CD4-positive, alpha-beta T cell (primary cell): ENCODE measurements at places on chromosomes 5 and 9.

DNA sequence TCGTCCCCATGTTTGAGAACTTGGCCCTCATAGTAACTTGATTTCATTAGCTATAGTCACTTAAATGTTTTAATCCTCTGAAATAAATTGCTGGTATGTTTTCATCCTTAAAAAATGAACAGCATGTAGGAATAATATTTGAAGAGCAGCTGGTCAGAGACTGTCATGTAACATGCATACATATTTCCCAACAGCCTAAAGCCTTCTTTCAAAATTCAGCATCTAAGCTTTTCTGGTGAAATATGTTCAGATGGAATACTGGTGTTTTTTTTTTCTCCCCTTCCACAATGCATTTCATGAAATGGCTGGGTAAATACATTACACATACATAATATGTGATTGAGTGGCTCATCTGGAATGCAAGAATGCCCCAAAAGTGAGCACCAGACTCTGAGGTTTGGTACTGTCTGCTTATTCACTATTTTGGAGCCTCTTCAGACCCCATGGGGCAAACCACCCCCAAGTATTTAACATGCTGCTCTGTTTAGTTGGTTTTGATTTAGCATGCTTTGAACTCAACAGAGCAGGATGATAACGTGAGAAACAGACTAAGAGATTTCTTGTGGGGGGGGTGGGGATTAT lies 94.0 kb downstream of the SMARCA2 start:
- H3K27me3 ChIP-seq, result no peaks in the 10 kb centered on the region
- H3K4me1 ChIP-seq, result no peaks in the 10 kb centered on the region
- peaks cover 89% of the 10 kb centered on the region for H3K36me3 ChIP-seq
- no peak overlapping the region for H3K27ac ChIP-seq
- no peak overlapping the region for H3K4me3 ChIP-seq
- no peak for DNase-seq

GRCh38 chr5:168209997-168210396 lies 81.4 kb upstream of the WWC1 start:
- H3K4me3 ChIP-seq, result no peak overlapping the region
- H3K27me3 ChIP-seq, result no peaks in the 10 kb centered on the region
- no peaks in the 10 kb centered on the region for H3K36me3 ChIP-seq
- DNase-seq, result no peak

- no peaks in the 10 kb centered on the region for H3K4me1 ChIP-seq
- no peak for DNase-seq
- H3K36me3 ChIP-seq, result no peaks in the 10 kb centered on the region
- no peak overlapping the region for H3K4me3 ChIP-seq
- no peak overlapping the region for H3K27ac ChIP-seq
- H3K27me3 ChIP-seq, result no peaks in the 10 kb centered on the region
These were observed 290.1 kb downstream of the HINT1 start for GRCh38 chr5:130874861-130875417.

DNA sequence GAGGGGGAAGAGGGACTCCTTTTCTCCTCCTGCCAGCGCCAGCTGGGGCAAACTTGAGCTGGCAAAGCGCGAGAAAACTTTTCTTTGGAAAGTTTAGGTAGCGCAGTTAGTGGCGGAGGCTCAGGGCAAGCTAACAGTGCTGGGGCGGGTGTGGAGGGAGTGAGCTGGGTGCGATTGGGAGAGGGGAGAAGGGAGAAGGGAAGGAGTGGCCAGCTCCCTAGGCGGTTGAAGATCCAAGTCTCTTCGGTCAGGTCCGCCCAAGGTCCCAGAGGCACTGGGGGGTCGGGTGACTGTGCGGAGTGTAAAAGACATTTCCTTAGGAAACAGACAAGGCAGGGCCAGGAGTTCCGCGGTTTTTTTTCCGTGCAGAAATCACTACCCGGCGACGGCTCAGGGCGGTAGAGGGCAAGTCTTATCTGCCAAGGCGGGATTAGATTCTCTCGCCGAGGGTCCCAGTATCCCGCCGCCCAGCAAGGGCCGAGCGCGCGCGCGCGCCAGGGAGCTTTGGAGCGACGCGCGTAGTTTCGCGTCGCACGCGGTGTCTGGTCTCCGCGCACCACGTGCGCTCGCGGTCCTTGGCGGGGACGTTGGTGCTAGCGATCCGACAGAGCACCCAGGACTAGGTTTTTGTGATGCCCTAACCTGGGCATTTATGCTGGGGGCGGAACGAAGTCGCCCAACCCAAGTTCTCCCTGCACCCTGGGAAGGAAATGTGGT lies 33.6 kb upstream of the NFIB start:
- H3K27ac ChIP-seq, result no peak overlapping the region
- DNase-seq, result no peak
- no peaks in the 10 kb centered on the region for H3K36me3 ChIP-seq
- peaks cover 5% of the 10 kb centered on the region for H3K4me1 ChIP-seq

GRCh38 chr9:92094655-92095054 lies 20.6 kb downstream of the SPTLC1 start:
- H3K4me1 ChIP-seq, result peaks cover 3% of the 10 kb centered on the region
- H3K27me3 ChIP-seq, result no peaks in the 10 kb centered on the region
- DNase-seq, result peak; percentile 41
- H3K27ac ChIP-seq, result no peak overlapping the region
- peaks cover 14% of the 10 kb centered on the region for H3K36me3 ChIP-seq

DNA sequence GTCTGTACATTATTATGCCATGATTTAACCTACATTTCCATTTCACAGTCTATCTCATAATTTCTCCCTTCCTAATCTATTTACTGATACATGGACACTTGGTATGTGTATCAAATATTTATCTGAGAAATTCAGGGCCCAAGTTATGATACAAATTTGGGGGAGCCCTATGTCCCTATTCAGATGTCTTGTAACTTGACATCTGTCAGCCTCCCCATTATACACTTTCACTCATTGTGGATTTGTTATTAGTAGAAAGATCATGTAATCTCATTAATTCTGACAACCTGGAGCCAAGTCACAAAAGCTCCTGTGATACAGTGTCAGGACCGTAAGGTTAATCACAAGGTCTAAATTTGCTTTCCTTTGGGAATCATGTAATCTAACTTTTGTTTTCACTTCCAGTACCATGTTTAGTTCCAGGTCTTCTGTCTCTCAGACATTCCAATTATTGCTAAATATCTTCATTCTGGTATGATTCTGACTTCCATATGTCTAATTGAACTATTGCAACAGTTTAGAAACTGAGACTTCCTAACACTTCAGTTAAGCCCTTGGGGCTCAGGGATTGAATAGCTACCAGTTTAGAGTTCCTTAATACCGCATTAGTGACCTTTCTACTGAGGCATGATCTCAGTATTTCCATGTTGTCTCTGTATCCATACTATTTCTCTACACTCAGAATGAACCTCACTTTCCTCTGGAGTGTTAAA lies 182.9 kb upstream of the NUDT12 start:
- no peaks in the 10 kb centered on the region for H3K4me1 ChIP-seq
- H3K27me3 ChIP-seq, result no peaks in the 10 kb centered on the region
- no peaks in the 10 kb centered on the region for H3K36me3 ChIP-seq
- no peak overlapping the region for H3K27ac ChIP-seq

DNA sequence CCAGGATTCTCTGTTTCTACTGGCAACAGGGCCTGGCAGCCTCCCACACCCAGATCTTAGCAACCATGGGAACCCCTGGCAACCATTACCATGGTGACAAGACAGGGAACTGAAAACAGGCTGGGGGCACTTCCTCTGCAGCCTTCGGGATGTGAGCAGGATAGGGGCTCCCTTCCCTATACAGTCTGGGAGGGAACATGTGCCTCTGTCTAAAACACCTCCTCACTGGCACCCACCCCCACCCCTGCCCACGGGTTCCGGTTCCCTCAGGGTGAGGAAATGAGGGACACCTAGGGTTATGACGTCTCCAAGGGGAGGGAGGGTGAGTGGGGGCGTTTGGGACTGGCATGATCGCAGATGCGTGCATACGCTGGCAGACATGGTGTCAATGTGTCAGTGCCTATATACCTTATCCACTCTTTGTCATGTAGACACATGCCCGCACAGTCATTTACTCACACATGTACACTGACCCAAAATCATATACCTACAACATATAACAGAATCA lies 3.0 kb upstream of the DNAJB5 start:
- peaks cover 74% of the 10 kb centered on the region for H3K4me1 ChIP-seq
- no peaks in the 10 kb centered on the region for H3K36me3 ChIP-seq
- no peak overlapping the region for H3K4me3 ChIP-seq
- peak; percentile 67 for DNase-seq
- no peaks in the 10 kb centered on the region for H3K27me3 ChIP-seq

DNA sequence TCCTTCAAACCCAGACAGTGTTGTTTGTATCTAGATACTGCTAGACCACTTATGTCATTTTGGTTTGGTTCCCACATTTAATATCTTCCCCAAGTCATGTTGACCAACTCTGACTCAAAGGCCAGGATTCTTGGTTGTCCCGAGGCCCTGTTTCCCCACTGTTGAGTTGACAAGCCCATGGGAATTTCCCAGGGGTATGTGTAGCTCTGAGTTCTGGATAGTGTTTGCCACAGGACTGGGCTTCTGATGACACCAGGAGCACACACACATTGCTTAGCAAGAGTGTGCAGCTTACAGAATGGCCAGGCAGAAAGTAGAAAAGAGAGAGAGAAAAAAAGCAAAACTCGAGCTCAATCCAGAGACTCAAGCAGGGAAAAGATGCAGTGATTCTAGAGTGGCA lies 214.4 kb downstream of the NXNL2 start:
- DNase-seq, result no peak
- H3K4me3 ChIP-seq, result no peak overlapping the region
- H3K27me3 ChIP-seq, result peaks cover 2% of the 10 kb centered on the region

DNA sequence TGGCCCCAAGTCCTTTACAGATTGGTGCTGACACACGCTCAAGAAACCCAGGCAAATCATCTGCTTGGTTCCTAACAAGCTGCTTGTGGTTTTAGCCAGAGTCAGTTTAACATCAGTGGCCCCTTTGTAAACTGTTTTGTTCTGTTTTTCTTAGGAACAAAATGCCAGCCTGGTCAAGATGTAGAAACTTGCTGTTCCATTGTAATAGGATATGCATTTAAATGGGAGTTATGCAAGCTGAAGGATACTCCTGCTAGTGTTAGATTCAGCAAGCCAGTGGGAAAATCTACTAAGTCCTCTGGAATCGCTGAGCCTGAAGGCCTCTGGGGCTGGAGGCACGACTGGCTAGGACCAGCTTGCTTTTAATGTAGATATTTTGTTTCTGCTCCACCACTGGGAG lies 391.1 kb downstream of the TLE4 start:
- no peak overlapping the region for H3K4me3 ChIP-seq
- no peaks in the 10 kb centered on the region for H3K27me3 ChIP-seq
- no peaks in the 10 kb centered on the region for H3K36me3 ChIP-seq
- DNase-seq, result no peak
- no peak overlapping the region for H3K27ac ChIP-seq

- no peaks in the 10 kb centered on the region for H3K27me3 ChIP-seq
- no peak for DNase-seq
- no peak overlapping the region for H3K4me3 ChIP-seq
These were observed 13.3 kb downstream of the ALDH1B1 start for GRCh38 chr9:38405785-38406184.

GRCh38 chr5:178677429-178677828 lies 50.6 kb upstream of the CLK4 start:
- H3K27me3 ChIP-seq, result no peaks in the 10 kb centered on the region
- H3K4me1 ChIP-seq, result no peaks in the 10 kb centered on the region
- no peak overlapping the region for H3K27ac ChIP-seq
- no peak for DNase-seq
- H3K36me3 ChIP-seq, result no peaks in the 10 kb centered on the region
- no peak overlapping the region for H3K4me3 ChIP-seq

DNA sequence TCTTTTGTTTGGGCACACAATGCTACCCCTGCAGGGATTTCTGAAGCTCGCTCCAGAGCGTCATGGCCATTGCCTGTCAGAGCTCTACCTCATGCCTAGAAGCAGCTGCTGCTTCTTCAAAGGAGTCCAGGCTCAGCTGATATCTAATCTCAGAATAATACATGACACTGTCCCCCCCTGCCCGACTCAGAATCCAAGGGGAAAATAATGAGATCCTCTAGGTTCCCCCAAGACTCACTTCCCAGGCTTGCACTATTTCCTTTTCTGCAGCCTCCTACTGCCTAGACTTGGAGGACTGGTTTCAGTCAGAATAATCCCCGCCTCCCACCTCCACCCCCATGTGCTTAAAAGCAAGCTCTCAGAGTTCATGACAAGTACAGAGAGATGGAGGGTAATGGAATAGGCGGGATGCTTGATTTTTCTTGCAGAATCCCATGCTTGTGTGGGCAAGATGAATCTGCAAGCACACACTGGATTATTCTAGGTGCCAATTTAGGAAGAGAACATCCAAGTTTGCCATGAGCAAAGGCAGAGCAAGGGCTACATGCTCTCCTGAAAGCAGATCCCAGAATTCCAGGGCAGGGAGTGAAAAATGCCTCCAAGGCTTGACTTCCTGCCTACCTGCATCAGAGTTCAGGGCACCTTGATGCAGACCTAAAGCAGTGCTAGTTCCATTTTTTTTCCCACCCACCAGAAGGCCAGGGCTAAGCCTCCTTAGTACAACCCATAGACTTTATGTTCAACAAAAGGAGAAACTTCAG lies 97.4 kb upstream of the IFNK start:
- H3K27ac ChIP-seq, result no peak overlapping the region
- no peak overlapping the region for H3K4me3 ChIP-seq
- no peaks in the 10 kb centered on the region for H3K4me1 ChIP-seq
- no peak for DNase-seq

DNA sequence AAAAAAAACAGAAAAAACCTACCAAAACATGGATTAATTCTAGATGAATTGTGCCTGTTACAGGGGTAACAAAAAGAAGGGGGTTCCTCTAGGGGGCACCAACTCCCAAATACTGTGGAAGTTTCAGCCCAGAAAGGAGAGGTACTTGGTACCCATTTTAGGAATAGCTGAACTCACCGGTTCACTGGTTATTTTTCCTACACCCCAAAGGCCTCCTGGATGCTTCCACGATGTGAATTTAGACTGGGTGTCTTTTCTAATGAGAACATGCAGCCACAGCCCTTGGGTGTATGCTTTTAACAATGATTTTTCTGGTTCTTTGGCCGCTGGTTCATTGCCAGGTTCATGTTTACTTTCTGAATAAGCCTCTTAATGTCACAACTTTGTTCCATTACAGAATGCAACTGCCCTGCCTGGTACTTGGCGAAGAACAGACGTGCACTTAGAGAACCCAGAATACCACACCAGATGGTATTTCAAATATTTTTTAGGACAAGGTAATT lies 46.7 kb downstream of the GARNL3 start:
- H3K27me3 ChIP-seq, result no peaks in the 10 kb centered on the region
- H3K36me3 ChIP-seq, result no peaks in the 10 kb centered on the region
- no peaks in the 10 kb centered on the region for H3K4me1 ChIP-seq
- H3K4me3 ChIP-seq, result no peak overlapping the region
- no peak overlapping the region for H3K27ac ChIP-seq
